ENCODE measurements at places on chromosomes 2 and 18.

- no peak for DNase-seq
Measured at GRCh38 chr2:72111061-72111460, 36.6 kb downstream of the CYP26B1 start.

DNA sequence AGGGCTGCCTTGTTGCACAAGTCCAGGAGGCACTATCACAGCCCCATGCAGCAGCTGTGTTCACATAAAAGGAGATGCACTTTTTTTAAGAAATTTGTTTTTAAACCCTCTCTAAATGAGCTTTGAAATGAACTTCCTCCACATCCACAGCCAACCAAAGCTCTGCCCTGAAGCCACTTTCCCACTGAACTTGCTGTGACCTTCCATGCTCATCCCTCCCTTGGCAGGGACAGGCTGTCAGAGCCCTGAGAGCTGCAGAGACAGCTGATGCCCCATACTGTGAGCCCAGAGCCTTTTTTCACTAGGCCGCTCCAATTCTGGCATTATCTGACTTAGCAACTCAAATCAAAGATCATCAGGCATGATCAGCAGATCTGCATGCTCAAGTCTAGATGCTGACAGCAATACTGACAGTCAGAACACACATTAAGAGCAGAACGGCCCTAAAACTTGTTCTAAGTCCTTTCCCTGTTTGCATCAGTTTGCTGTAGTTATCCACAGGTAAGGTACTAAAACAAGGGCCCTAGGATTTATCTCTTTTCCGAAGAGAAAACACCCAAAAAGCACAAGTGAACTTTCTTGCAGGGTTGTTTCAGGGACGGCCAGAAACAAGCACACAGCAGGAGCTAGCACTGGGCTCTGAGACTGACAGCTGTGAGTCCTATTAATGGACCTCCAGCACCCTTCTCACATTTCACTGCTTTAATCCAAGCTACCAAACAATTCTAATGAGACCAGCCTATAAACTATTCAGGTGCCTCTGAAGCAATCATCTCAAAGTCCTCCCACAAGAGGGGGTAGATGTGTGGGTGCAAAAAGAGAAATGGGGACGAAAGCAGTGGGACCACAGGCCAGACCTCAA is 34.9 kb downstream of the RNU4ATAC start:
- DNase-seq: no peak

GRCh38 chr2:91839904-91840868 is 3031.0 kb upstream of the TEKT4 start:
- DNase-seq: no peak

- DNase-seq: no peak
Measured at GRCh38 chr2:146814971-146815370, 1029.9 kb upstream of the ACVR2A start.

DNA sequence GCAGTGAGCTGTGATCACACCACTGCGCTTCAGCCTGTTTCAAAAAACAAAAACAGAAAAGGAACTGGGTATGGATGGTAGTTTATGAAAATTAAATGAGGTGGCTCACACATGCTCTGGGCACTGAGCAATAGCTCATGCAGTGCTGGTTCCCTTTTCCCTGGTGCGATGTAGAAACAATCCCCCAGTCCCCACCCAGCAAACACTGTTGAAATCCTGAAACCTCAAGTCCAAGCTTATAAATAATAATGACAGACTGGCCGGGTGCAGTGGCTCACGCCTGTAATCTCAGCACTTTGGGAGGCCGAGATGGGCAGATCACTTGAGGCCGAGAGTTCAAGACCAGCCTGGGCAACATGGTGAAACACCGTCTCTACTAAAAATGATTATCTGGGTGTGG is 55.4 kb upstream of the SMAD2 start:
- no peak for DNase-seq

- no peak for DNase-seq
Measured at GRCh38 chr2:217412721-217413120, 552.9 kb upstream of the TNP1 start.

- DNase-seq: no peak
Measured at GRCh38 chr2:102932501-102932900, 170.7 kb downstream of the TMEM182 start.

GRCh38 chr2:150974864-150975263 is 286.8 kb downstream of the RBM43 start:
- DNase-seq: no peak

- DNase-seq: no peak
Measured at GRCh38 chr2:191158747-191159146, 8.0 kb upstream of the STAT4 start.

DNA sequence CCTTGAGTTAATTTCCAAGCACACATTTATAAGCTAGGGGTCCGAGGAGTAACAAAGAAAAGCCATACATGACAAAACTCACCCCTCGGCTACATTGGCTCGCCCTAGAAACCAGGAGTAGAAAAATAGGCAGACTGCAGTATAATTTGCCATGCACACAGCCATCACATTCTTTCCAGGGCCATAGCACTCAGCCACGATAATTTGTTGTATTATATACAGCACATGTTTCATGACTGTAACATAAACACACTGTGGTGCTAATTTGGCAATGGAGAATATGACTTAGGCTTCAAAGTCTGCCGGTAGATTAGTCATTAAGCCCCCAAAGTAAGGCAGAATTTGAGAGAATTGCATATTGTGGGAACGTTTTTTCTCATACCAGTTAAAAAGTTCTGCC is 254.9 kb downstream of the ZNF521 start:
- DNase-seq: no peak

DNA sequence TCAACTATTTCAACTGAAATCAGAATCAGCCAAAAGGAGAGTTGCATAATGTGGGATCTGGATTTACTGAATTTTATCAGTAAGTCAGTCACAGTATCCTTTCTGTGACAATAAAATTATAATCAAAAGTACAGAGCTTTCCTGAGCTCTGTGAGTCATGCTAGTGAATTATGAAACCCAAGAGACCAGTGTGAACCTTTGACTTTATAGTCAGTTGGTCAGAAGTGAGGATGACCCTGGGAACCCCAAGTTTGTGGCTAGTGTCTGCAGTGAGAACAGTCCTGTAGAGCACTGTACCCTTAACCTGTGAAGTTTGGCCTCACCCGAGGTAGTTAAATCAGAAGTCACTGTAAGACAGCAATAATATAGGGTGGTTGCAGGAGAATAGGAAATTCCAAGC is 381.7 kb downstream of the CDH19 start:
- DNase-seq: no peak

- DNase-seq: no peak
Measured at GRCh38 chr2:16678964-16679363, 13.3 kb upstream of the CYRIA start.

DNA sequence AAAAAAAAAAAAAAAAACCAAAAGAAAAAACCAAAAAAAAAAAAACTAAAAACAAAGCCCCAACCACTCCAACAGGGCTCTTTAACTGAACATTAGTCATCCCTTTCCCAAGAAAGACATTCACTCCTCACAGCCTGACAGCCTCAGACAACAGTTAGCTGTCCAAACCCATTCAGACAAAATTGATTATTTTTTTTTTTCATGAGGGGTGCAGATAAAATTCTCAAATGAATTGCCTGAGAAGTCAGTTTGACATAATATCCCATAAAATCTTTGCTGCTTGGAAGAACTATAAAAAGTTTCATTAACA is 206.1 kb upstream of the REV1 start:
- no peak for DNase-seq

DNA sequence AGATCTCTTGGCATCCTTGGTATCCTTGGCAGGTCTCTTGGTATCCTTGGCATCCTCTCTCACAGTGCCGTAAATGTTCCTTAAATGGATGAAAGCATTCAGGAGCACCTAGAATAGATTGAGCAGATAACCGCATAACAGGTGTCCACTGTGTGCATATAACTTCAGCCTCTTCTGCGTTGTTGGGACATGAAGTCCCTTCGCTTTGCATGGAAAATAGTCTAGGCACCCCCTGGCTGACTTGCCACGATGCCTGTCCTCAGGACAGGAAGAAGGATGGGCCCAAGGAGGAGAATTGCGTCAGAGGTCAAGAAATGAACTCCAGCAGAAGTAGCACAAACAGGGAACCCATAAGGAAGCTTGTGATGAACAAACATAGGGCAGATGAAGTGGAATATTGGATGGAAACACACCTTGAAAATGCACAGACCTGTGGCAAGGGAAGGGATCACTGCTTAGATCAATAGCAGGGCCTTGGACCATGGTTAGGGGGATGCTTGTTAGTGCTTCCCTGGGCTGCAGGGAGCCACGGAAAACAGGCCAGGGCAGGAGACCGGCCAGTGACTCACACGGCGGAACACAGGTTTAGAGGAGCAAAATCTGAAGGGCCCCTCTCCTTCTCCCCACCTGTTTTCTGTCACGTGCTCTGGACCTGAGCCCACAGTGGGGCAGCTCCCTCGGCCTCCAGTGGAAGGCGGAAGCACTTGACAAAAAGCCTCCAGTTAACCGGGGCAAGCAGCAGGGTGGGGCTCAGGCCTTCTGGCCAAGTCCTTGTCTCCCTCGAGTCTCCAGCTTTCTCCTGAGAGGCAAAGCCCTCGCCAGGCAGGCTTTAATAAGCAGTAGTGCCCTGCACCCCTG is 99.2 kb upstream of the ASAP2 start:
- no peak for DNase-seq

GRCh38 chr2:227862227-227862740 is 9.1 kb upstream of the DAW1 start:
- no peak for DNase-seq

GRCh38 chr2:225465827-225466226 is 66.3 kb downstream of the NYAP2 start:
- DNase-seq: no peak

- no peak for DNase-seq
Measured at GRCh38 chr2:73104933-73105332, 7.8 kb downstream of the RAB11FIP5 start.

GRCh38 chr2:186749219-186749618 is 55.4 kb downstream of the FAM171B start:
- DNase-seq: no peak

DNA sequence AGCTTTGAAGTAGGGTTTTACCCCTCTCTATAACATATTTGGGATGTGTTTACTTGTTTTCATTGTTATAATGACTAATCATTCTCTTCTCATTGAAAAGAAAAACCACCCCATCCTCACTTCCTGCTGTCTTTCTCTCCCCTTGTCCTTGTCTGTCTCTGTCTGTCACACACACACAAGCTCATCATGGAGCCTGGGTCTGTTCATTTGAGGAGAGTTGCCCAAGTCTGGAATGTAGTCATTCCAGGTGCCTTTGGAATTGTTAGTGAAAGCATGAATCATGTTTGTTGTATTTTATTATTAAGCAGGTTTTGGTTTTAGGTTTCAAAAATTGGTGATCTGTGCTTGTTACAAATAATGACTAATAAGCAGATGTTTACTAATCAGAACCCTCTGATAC is 133.5 kb upstream of the IL1R2 start:
- no peak for DNase-seq

- DNase-seq: no peak
Measured at GRCh38 chr2:123659120-123659519, 366.0 kb upstream of the CNTNAP5 start.

DNA sequence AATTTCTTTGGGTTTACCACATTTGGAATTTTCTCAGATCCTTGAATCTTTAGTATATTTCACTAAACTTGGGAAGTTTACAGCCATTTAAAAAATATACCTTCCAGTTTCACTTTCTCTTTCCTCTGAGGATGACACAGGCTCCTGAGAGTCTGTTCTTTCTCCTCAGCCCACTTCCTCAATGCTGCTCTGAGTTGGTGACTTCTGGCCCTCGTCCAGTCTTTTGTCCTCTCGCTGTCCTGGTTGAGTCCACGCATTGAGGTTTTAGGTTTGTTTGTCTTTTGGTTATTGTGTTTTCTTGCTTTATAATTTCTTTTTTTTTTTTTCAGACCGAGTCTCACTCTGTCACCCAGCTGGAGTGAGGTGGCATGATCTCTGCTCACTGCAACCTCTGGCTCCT is 40.7 kb upstream of the GALR1 start:
- DNase-seq: no peak

GRCh38 chr2:176464886-176465564 is 195.8 kb downstream of the MTX2 start:
- DNase-seq: no peak

DNA sequence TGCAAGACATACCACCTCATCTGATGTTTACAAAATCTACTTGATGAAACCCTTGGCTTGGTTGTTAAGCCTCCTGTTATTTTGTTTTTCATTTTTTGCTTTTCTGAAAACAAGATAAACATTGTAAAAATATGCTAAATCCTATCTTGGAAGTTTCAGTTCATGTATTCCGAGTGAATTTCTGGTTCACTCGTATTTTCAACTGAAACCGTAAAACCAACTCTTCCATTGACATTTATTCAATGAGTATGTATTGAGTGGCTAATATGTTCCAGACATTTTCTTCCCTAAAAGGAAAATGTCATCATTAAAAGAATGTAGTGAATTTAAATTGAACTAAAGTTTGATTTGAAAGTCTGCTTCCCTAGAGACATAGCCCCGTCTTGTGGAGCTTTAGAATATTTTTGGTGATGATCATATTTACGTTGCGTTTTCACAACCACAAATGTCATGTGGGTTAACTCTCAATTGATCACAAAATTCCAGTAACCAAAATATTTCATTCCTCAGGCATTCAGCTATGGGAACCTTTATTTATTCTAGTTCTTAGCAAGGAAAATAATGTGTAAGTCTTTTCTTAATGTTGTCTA is 204.2 kb downstream of the MBD2 start:
- no peak for DNase-seq

DNA sequence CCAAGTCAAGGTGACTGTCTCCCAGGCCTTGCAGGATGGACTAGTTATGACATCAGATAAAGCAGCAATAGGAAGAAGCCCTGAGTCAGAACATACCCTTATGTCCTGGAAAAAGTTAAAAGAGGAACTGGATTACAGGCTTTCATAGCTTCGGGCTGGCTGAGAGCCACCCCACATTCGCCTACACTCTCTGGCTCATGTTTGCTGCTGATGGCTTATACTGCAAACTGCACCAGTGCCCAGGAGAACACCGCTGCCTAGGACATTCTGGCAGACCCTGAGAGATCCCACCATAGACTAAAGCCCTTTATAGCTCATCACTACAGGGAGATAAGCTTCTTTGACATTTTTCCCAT is 20.3 kb downstream of the SLC8A1 start:
- no peak for DNase-seq

DNA sequence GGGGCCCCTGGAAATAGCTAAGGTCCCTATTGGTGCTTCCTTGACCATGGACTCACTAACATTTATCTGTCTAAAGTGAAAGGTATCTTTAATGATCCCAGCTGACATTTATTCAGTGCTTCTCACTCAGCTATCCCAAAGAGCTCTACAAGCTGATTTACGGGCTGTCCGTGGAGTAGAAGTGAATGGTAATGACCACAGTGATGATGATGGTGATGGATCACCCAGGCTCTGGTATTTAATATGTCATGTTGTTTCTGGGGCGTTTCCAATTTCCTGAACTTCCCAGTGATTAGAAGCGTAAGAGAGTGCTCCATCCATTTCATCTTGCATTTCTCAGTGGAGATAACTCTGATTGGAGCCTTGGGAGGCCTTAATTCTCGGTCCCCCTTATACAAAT is 304.3 kb downstream of the HRH4 start:
- no peak for DNase-seq

- no peak for DNase-seq
Measured at GRCh38 chr2:27408601-27409320, 630 bp downstream of the PPM1G start.

GRCh38 chr2:16124881-16125613 is 184.7 kb downstream of the MYCN start:
- DNase-seq: no peak

Measured in T-cell (primary cell).